ENCODE measurements at places on chromosomes 7 and 10.

DNA sequence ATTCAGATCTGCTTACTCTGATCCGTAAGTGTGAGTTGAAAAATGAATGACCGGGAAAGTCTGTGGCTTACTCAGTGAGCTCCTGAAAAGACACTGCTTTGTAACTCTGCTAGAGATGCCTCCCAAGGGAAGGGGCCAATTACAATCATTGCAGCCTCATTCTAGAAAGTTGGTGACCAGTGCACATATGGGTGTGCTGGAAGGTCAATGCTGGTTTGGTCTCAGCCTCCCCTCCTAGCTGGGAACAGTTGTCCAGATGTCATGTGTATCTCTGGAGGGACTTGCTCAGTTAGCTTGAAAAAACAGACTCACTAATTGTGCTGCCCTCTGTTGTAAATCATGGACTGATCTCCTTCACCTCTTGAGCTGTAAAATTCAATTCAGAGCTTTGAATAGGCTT is 405.0 kb downstream of the ADRA2A start:
- no peak for DNase-seq

DNA sequence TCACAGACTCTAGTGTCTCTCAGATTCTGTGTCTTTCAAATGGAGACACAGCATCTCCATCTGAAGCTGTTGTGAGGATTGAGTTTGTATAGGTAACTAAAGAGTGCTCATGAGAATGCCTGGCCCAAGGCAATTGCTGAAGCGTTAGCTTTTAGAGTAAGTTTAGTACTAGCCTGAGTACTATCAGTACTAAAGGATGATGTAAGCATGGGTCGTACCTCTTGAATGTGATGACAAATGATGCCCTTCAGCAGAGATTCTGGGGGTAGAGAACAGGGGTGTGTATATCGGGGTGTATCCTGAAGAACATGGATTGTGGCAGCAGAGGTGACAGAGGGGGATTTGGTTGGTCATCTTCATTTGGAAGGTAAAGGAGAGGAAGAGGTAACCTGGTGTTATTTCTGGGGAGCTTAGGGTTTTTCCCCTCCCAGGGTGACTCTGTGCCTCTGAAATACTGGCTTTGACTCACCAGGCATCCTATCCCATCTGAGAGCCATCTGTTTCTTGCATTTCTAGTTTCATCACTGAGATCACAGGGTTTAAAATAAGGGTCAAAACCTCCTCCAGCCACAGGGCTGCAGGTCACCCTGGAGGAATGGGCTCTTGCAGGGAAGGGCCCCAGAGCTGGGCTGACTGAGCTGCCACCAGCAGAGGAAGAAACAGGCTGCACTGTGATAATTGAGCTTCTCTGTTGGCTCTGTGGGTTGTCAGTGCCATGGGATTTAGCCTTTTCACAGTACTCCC is 756.0 kb downstream of the KCNMA1 start:
- no peak for DNase-seq

GRCh38 chr10:77622889-77623291 is 14.7 kb downstream of the KCNMA1 start:
- no peak for DNase-seq

- no peak for DNase-seq
These were observed 219.5 kb downstream of the GLI3 start for GRCh38 chr7:42017349-42017986.

DNA sequence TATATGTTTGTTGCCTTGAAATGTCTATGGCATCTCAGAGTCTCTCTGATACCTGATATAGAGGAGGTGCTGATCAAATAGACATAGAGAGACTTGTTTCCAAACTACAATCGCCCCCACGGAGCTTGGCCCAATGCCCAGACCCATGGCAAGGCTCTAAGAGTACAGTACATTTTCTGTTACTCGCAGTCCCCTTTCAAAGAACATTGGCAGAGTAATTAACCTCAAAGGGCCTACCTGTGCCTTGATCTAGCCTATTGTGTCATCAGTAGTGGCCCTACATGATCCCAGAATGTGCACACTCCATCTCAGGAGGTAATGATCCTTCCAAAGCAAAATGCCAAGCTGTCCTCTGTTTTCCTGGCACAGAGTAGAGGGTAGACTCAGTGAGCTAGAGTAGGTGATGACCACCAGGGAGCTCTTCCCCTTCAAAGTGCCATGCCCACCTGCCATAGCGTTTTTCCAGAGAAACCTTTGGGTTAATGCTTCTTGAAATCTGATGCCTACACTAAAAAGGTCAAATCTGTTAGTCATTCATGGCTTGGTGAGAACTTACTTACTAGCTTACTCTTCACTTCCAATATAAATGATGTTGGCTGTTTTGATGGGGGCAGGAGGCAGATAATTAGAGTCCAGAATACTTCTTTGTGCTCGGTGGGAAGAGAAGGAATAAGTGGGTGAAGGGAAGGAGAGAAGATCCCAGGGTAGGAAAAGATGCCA is 41.2 kb upstream of the ACSL5 start:
- DNase-seq: no peak

DNA sequence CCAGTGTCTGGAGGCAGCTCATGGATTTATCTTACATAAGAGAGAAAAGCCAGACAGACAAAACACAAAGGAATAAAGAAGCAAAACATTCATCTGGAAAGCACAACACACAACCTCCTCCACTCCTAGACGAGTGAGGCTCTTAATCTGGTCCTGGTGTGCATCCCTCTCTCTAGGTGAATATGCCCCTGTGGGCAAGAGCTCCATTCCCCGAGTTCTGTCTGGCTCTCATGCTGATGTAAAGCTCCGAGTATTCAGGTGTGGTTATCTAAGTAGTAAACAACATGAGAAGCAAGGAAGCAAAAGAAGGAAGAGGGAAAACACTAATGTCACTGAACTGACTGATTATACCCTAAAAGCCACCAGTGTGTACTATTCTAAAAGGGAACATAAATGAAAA is 47.9 kb upstream of the FEZF1 start:
- no peak for DNase-seq

GRCh38 chr10:88525371-88526069 is 57.6 kb downstream of the RNLS start:
- no peak for DNase-seq

DNA sequence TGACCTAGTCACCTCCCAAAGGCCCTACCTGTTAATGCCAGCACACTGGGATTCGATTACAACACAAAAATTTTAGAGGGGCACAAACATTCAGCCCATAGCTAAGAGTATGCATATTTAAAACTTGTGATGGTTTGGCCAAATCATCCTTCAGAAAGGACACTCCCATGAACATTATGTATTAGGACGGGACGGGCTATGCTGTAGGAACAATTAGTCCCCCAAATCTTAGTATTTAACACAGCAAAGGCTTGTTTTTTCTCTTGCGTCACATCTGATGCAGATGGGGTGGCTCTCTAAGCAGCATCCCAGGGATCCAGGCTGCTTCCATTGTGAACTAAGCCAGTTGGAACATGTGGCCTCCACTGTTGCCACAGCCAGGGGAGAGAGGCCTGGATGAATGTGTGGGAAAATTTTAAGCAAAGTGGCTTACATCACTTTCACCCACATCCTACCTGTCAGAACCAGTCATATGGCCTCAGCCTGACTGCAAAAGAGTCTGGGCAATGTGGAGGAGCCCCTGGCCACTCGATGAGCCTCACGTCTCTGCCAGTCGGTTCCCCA is 26.6 kb downstream of the CHST3 start:
- no peak for DNase-seq

All from activated naive CD8-positive, alpha-beta T cell treated with anti-CD3 and anti-CD28 coated beads, Interleukin-2, amount 10 ng/mL, durations not matched to agents 7 days and 5 days (primary cell).